ENCODE measurements at places on chromosomes 5 and 9. TPM values are rescaled to one million over a fixed set of nuclear protein-coding genes. Genes with fewer than 3 reads are reported as not detected.
A peak's percentile ranks its signal among the peaks of the same experiment; 100 is the strongest.

The ADAMTSL1 gene
- total RNA-seq = 17.5 TPM

The GARNL3 gene
- 87.7 TPM for total RNA-seq

The PDLIM4 gene
- total RNA-seq = 4.5 TPM

The SLC25A2 gene
- 0.36 TPM for total RNA-seq

The ADAMTS12 gene
- 7.6 TPM for total RNA-seq

The COL23A1 gene
- 4.5 TPM for total RNA-seq

The BSPRY gene
- total RNA-seq = 0.18 TPM

The HACD4 gene
- total RNA-seq = 1.5 TPM

The TRIM23 gene
- total RNA-seq = 65.4 TPM

The PHF24 gene
- total RNA-seq = 12.0 TPM

DNA sequence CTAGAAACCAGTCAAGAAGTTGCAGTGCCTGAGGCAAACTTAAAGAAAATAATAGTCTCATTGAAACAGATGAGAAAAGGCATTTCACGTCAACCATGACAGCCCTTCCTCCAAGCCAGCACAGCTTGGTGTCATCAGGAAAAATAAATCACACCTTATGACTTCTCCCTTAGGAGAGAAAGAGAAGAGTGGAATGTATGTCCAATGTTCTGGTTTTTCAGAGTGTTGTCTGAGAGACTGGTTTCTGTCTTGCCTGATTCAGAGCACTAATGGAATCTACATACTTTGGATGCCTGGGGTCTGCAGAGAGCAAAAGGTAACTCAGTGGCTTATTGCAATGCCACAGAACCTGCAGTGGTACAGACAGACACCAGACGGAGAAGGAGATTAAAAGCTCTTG, 105.5 kb upstream of the PDE4D start:
- DNase-seq = no peak

DNA sequence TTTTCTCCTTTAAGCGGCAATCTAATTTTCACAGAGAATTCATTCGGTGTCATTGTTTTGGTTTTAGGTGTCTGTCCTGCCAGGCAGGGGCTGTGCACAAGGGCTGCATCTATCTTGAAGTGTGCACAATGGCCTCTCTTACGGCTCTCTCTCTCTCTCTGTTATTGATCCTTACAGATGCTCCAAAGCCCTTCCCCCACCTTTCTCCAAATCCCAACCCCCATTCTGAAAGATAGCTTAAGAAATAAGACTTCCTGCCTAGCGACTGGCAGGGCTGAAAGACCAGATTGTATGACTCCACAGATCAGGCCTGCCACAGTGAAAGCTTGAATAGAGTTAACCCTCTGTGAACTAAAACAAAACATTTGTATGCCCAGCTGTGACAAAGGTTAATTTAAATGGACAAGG, 86.5 kb upstream of the NR5A1 start:
- DNase-seq = no peak

- DNase-seq = no peak
These were observed 28.2 kb downstream of the RGS7BP start for GRCh38 chr5:64534033-64534432.

DNA sequence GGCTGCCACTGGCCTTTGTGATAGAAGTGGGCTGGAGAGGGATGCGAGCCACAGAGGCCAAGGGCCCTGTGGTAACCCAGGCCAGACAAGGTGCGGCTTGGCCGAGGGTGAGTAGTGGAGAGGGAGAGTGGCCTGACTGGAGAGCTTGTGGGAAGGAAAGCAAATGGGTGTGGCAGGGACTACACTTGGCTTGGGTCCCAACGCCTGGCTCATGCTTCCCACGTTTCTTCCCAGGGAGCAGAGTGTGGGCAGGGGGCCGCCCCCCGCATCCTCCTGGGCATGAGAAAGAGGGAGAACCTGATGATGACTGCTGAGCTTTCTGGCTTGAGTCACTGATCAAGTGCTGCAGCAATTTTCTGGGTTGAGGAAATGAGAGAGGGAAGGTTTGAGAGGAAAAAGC, 95.7 kb downstream of the ANKH start:
- DNase-seq = no peak

GRCh38 chr9:100472788-100473275, at the start of gene TMEFF1:
Gene TMEFF1, plus strand, starts transcription at chr9:100473149. Its CDS starts 396 bp downstream, at chr9:100473545.
- DNase-seq = peak; percentile 39

GRCh38 chr9:35808433-35808832, 3.6 kb downstream of the SPAG8 start:
- no peak for DNase-seq

GRCh38 chr5:24555229-24555628, 89.5 kb downstream of the CDH10 start:
- no peak for DNase-seq

DNA sequence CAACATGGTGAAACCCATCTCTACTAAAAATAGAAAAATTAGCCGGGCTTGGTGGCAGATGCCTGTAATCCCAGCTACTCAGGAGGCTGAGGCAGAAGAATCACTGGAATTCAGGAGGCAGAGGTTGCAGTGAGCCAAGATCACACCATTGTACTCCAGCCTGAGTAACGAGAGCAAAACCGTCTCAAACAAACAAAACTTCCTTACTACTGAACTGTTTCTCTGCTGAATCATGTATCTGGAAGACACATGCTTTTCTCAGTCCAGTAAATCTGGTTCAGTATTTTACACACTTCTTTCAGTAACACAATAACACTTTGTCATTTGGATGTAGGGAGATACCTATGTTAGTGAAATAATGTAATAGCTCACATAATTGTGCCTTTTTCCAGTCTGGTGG, 7.9 kb downstream of the TRMT10B start:
- DNase-seq = no peak

DNA sequence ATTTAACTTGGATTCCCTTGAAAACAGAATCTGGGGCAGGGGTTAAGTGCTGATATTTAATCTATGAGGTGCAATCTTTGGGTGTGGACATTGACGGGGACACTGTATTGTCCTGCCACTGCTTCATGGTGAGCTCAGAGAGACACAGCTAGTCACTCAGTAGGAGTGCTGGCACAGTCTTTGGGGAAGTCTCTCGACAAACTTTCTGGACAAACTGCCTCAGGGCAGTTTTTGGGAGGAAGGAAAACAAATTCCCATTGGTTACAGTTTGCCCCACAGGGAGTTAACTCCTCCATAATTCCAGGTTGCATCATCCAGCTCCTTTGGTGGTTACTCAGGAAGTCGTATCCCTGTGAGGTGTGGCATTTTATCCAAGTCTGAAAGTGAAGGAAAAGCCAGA, 17.9 kb downstream of the HNRNPK start:
- DNase-seq = no peak

GRCh38 chr5:1995491-1995890, 112.8 kb upstream of the IRX4 start:
- no peak for DNase-seq

DNA sequence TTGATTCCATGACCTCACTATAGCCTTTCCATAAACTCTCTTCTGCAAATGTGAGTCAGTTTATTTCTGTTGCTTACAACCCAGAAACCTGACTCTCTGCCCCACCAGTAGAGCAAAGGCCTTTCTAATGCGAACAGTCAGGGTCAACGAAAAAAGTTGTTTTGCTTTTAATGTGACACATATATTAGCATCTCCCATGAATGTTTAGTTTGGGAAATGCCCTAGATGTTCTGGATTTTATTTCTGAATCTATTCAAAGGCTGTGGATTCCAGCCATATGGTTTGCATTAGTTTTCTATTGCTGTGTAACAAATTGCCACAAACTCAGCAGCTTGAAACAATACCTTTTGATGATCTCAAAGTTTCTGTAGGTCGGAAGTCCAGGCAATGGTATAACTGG, 193.5 kb downstream of the GNA14 start:
- DNase-seq = no peak

DNA sequence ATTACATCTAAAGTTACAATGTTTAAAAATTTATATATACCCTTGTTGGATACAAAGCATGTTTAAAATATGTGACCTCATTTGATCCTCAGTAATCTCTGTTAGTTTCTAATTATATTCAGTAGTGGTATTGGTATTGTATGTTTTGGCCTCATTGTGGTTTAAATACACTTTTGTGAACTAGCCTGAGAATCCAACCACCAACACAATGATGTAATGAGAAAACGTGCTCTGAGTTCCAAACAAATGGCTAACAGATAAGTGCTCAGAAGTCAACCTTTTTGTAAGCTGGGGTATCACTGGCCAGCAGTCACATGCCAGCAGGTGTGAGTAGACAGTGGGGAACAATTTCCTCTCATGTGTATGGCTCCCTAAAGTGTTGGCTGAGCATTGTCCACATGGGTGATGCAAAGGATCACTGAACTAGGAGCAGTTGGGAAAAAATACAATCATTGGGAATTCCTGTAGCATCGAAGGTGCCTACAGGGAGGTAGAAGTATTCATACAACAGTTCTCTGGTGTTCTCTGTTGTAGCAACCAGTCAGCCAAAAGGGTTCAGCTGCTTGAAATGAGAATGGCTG, 56.1 kb downstream of the DOCK8 start:
- no peak for DNase-seq

DNA sequence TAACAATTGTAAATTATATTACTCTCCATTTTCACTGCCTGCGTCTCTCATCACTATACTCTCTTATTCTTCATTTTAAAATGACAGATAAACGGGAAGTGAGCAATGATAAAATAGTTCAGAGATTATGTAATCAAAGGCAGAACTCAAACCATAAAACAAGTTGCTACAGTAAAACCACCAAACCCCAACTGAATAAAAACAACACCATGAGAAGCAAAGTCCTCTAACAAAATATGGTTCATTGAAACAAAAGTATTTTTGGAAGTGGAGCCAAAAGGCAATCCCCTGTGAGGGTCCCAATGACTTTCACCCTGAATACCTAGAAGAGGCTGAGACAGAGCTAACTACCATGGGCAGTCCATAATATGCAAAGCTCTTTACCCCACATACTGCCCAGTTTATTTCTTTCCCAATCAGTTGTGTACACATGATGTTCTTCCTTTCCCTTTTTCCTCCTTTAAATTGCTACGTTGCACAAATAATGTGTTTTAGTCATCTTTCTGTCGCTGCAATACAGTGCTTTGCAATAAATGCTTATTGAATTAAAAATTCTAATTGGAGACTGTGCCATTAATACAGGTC, 64.0 kb upstream of the PTGER4 start:
- no peak for DNase-seq

DNA sequence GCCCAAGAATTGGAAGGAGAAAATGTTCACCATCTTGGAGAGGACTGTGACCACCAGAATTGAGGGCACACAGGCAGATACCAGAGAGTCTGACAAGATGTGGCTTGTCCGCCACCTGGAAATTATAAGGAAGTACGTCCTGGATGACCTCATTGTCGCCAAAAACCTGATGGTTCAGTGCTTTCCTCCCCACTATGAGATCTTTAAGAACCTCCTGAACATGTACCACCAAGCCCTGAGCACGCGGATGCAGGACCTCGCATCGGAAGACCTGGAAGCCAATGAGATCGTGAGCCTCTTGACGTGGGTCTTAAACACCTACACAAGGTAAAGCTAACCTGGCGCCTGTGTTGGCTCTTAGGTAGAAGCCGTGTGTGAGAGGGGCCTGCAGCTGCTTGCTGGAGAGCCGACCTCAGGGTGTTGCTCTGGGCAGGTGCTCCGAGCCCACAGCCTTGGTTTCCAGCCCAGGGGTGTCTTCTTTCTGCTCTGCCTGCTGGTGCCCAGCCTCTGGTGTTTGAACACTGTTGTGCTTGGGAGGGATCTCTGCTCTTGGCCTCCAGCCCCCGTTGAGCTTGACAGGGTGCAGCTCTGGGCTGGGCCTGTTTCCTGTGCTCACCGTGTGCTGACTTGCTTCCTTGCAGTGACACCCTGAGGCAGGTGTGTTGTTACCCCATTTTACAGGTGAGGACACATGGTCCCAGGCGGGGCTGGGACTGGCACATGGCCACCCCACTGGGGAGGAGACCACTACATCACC, 10.9 kb downstream of the EXOC3 start:
- no peak for DNase-seq

- no peak for DNase-seq
These were observed 129.3 kb downstream of the GRIA1 start for GRCh38 chr5:153619771-153620170.

Measured in cerebellum (tissue), 4 donors.